ENCODE measurements at places on chromosomes 1 and 21. TPM values are rescaled to one million over a fixed set of nuclear protein-coding genes. Genes with fewer than 3 reads are reported as not detected.

DNA sequence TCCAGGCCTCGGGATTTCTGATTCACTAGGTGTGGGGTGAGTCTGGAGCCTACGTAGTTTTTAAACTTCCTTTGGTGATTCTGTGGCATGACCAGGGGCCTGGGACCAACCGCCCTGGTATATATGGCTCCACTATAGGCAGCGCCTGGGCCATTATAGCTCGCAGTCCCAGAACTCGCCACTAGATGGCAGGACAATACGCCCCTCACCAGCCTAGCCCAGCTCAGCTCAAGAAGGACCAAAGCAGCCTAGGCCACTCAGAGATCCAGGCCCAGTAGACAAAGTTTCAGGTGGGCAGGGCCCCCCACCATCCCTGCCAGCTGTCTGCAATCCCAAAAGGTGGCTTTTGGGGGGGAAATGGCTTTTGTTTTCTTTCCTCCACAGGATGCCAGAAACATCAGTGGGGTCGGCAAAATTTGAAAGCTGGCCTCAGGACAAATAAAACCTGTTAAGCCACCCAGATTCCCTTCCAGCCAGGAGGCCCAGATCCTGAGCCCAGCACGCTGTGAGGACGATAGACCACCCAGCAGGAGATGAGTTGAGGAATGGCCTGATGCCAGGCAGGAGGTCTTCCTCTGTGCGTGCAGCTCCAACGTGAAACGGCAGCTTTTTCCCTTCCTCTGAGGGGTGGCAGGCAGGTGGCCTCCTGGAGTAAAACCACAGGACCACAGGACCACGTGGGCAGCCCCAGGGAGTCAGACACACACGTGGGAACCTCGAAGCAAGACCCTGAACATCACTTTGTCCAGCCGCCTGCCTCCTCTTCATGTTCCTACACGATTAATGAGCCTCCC, 24.8 kb upstream of the TMEM51 start:
- H3K36me3 ChIP-seq, result no peaks in the 10 kb centered on the region
- no peaks in the 10 kb centered on the region for H3K27me3 ChIP-seq
- H3K4me3 ChIP-seq, result no peak overlapping the region
- no peaks in the 10 kb centered on the region for H3K4me1 ChIP-seq
- no peak for DNase-seq

CLCA1 gene
- total RNA-seq, result 0.11 TPM

- no peak overlapping the region for H3K4me3 ChIP-seq
- H3K27me3 ChIP-seq, result no peaks in the 10 kb centered on the region
- H3K4me1 ChIP-seq, result peaks cover 22% of the 10 kb centered on the region
Measured at GRCh38 chr1:109490029-109490933, 3.6 kb upstream of the CYB561D1 start.

FMO5 gene
- 2.3 TPM for total RNA-seq

GBP7 gene
- total RNA-seq, result not detected

GRCh38 chr1:225662155-225662554, 9.2 kb upstream of the ENAH start:
- H3K27me3 ChIP-seq, result no peaks in the 10 kb centered on the region
- peaks cover 41% of the 10 kb centered on the region for H3K4me1 ChIP-seq
- H3K36me3 ChIP-seq, result no peaks in the 10 kb centered on the region
- no peak overlapping the region for H3K4me3 ChIP-seq

- H3K4me3 ChIP-seq, result no peak overlapping the region
- peaks cover 4% of the 10 kb centered on the region for H3K4me1 ChIP-seq
- H3K36me3 ChIP-seq, result no peaks in the 10 kb centered on the region
- H3K27ac ChIP-seq, result no peak overlapping the region
- no peaks in the 10 kb centered on the region for H3K27me3 ChIP-seq
- no peak for DNase-seq
Measured at GRCh38 chr1:183360473-183360872, 57.7 kb downstream of the NMNAT2 start.

ABCD3 gene
- total RNA-seq, result 25.3 TPM

GRCh38 chr21:19010996-19011395, 607.4 kb upstream of the TMPRSS15 start:
- no peak overlapping the region for H3K4me3 ChIP-seq
- no peaks in the 10 kb centered on the region for H3K36me3 ChIP-seq
- H3K27ac ChIP-seq, result no peak overlapping the region
- H3K27me3 ChIP-seq, result no peaks in the 10 kb centered on the region

GRCh38 chr1:45206808-45207623, 611 bp upstream of the ZSWIM5 start:
- peak overlapping the region; percentile 97 for H3K4me3 ChIP-seq
- peak overlapping the region; percentile 93 for H3K27ac ChIP-seq
- no peaks in the 10 kb centered on the region for H3K27me3 ChIP-seq
- H3K4me1 ChIP-seq, result peaks cover 29% of the 10 kb centered on the region

DNA sequence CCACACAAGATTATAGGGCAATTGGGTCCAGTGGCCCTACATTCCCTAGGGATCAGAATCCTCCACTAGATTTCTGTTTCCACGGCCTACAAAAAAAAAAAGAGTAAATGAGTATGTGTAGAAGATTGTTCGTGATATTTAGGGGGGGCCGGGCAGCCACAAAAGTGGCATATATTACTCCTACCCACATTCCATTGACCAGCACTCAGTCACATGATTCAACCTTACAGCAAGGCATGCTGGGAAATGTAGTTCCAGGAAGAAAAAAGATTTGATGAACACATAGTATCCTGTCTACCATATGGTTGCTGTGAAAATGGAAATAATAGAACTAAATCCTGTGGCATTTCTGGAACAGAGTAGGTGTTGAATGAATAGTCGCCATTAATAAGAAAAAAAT, 43.4 kb upstream of the GJB5 start:
- H3K4me1 ChIP-seq, result peaks cover 4% of the 10 kb centered on the region
- no peaks in the 10 kb centered on the region for H3K27me3 ChIP-seq
- H3K4me3 ChIP-seq, result no peak overlapping the region
- H3K36me3 ChIP-seq, result no peaks in the 10 kb centered on the region

FCRL6 gene
- total RNA-seq, result 0.45 TPM

GRCh38 chr1:181661569-181661968, 178.3 kb downstream of the CACNA1E start:
- no peak overlapping the region for H3K27ac ChIP-seq
- H3K36me3 ChIP-seq, result no peaks in the 10 kb centered on the region
- H3K27me3 ChIP-seq, result no peaks in the 10 kb centered on the region
- no peak overlapping the region for H3K4me3 ChIP-seq
- no peaks in the 10 kb centered on the region for H3K4me1 ChIP-seq
- no peak for DNase-seq

DNA sequence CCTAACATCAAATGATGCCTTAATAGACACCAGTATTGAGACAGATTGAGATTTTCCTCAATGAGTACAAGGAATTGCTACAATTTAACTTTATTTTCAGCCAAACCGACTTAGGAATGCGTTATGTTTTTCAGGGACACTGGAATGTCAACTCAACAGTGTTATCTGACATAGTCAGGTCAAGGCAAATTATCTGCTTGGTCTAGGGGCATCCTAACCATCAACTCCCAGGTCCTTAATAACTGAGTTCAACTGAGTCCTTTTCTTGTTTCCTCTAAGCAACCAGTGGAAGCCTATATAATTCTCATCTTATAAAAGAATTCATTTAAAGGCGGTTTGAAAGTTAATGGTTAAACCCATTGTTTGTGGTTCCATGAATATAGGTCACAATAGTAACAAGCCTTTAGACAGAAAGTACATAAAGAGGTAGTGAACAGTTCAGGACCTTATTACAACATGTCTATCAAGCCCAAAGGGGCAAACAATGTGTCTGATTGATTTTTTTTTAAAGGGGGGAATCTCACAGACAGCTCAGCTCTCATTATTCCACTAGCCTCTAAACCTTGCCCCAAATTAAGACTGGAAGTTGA, 32.3 kb upstream of the NR5A2 start:
- H3K4me3 ChIP-seq, result no peak overlapping the region
- H3K27me3 ChIP-seq, result no peaks in the 10 kb centered on the region
- DNase-seq, result no peak
- H3K36me3 ChIP-seq, result no peaks in the 10 kb centered on the region

Measured in esophagus muscularis mucosa (tissue), 4 donors.